ENCODE measurements at places on chromosomes 1 and 21. TPM values are rescaled to one million over a fixed set of nuclear protein-coding genes. Genes with fewer than 3 reads are reported as not detected.
A peak's percentile ranks its signal among the peaks of the same experiment; 100 is the strongest.

GRCh38 chr1:172742599-172743500, 83.9 kb downstream of the FASLG start:
- H3K27me3 ChIP-seq = no peaks in the 10 kb centered on the region
- no peak overlapping the region for H3K27ac ChIP-seq
- peak; percentile 62 for DNase-seq
- no peak overlapping the region for H3K4me3 ChIP-seq
- no peaks in the 10 kb centered on the region for H3K36me3 ChIP-seq

DNA sequence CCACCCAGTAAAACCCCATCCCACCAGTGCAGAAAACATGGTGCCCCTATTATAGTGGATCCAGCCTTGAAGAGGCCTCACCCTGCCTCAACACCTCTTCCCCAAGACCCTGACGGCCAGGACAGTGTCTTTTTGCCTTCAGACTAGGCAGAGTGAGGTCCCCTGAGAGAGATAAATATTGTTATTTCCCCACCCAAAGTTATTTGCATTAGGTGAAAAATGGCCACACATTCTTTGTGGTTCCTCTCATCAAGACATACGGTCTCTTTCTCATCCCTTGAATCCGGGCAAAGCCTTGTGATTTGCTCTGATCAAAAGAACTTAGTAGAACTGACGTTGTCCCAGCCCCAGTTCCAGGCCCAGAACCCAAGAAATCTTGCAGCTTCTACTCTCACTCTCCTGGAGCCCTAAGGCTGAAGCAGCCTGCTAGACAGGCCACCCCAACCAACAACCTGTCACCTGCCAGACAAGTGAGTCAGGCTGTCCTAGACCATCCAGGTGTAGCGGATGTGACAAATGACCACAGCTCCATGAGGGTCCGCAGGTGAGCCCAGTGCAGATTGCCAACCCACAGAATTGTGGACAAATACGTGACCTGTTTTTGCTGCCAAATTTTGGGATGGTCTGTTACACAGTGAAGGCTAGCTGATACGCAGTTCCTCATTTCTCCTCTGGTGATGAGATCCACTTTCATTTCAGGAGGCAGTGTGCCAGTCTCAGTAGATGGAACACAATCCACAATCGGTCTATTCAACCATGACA, 8.1 kb upstream of the SSU72 start:
- H3K27ac ChIP-seq = no peak overlapping the region
- H3K4me3 ChIP-seq = no peak overlapping the region
- no peaks in the 10 kb centered on the region for H3K27me3 ChIP-seq
- no peaks in the 10 kb centered on the region for H3K4me1 ChIP-seq
- no peak for DNase-seq
- H3K36me3 ChIP-seq = no peaks in the 10 kb centered on the region

GRCh38 chr21:44327603-44327974, 11.6 kb downstream of the CFAP410 start:
- peaks cover 4% of the 10 kb centered on the region for H3K4me1 ChIP-seq
- no peaks in the 10 kb centered on the region for H3K27me3 ChIP-seq
- no peaks in the 10 kb centered on the region for H3K36me3 ChIP-seq

DNA sequence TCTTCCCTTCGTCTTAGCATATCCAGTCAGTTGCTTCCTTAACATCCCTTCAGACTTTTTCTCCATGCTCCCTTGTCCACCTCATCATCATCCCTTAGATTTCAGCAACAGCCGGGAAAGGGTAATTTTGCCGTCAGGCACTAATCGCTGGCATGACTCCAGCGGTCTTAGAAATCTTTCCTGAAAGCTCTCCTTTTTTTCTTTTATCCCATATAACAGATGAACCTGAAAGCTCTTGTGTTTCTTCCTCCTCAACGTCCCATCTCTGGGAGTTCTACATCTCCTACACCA, 10.4 kb upstream of the BOLA1 start:
- no peak for DNase-seq
- H3K36me3 ChIP-seq = no peaks in the 10 kb centered on the region
- H3K27ac ChIP-seq = no peak overlapping the region
- no peak overlapping the region for H3K4me3 ChIP-seq

The CFHR5 gene
- not detected for total RNA-seq

Measured in naive thymus-derived CD8-positive, alpha-beta T cell (primary cell).